H1 (cell line): ENCODE measurements at places on chromosomes 6 and 20. TPM values are rescaled to one million over a fixed set of nuclear protein-coding genes. Genes with fewer than 3 reads are reported as not detected.

The PROKR2 gene
- 7.7 and 9.5 TPM in 2 replicates for polyA plus RNA-seq

The FABP7 gene
- polyA plus RNA-seq, result 3.6 and 10.6 TPM in 2 replicates

The SMOC2 gene
- polyA plus RNA-seq, result 8.5 TPM in 2 replicates

The TMEM74B gene
- polyA plus RNA-seq, result 6.4 and 7.8 TPM in 2 replicates

The BTN3A1 gene
- 4.4 and 4.7 TPM in 2 replicates for polyA plus RNA-seq

The ID1 gene
- polyA plus RNA-seq, result 357 and 566 TPM in 2 replicates

The SAPCD1 gene
- 3.1 and 4.4 TPM in 2 replicates for polyA plus RNA-seq

The SLC44A4 gene
- polyA plus RNA-seq, result 7.0 and 7.1 TPM in 2 replicates

The OR2H1 gene
- polyA plus RNA-seq, result not detected in 2 replicates

The GPR6 gene
- 0.18 and 0.31 TPM in 2 replicates for polyA plus RNA-seq

The EPPIN gene
- polyA plus RNA-seq, result 0.06 TPM in 1 of 2 replicates, not detected in the other

The SLC17A4 gene
- polyA plus RNA-seq, result not detected in 2 replicates

The HAO1 gene
- polyA plus RNA-seq, result not detected in 2 replicates

The SRMS gene
- polyA plus RNA-seq, result 0.39 and 0.66 TPM in 2 replicates

The TRAPPC3L gene
- polyA plus RNA-seq, result not detected in 2 replicates

The KCNK17 gene
- 3.4 and 3.8 TPM in 2 replicates for polyA plus RNA-seq

The ABHD16B gene
- polyA plus RNA-seq, result 0.05 TPM in 1 of 2 replicates, not detected in the other

The BPI gene
- not detected in 2 replicates for polyA plus RNA-seq

The TMEM200A gene
- polyA plus RNA-seq, result 3.8 and 6.2 TPM in 2 replicates

The CST5 gene
- polyA plus RNA-seq, result not detected in 2 replicates

The BAG2 gene
- 2.0 and 4.4 TPM in 2 replicates for polyA plus RNA-seq

The TFAP2A gene
- 0.23 and 0.24 TPM in 2 replicates for polyA plus RNA-seq

The OR5V1 gene
- polyA plus RNA-seq, result not detected in 2 replicates

The RPN2 gene
- 299 and 379 TPM in 2 replicates for polyA plus RNA-seq

The PSORS1C2 gene
- 0.11 and 0.58 TPM in 2 replicates for polyA plus RNA-seq

The DEF6 gene
- polyA plus RNA-seq, result 3.3 and 4.8 TPM in 2 replicates

The GRM1 gene
- polyA plus RNA-seq, result 0.15 and 0.33 TPM in 2 replicates

The CST7 gene
- not detected in 2 replicates for polyA plus RNA-seq

The BPIFB2 gene
- polyA plus RNA-seq, result not detected in 2 replicates

The CCM2L gene
- 15.8 and 23.1 TPM in 2 replicates for polyA plus RNA-seq

The TREML2 gene
- polyA plus RNA-seq, result 0.18 and 0.22 TPM in 2 replicates

The PHACTR3 gene
- 0.03 and 0.05 TPM in 2 replicates for polyA plus RNA-seq

The SYNDIG1 gene
- 7.8 and 9.1 TPM in 2 replicates for polyA plus RNA-seq

The MAP3K5 gene
- polyA plus RNA-seq, result 0.41 and 0.63 TPM in 2 replicates

The RAB44 gene
- polyA plus RNA-seq, result 0.02 and 0.03 TPM in 2 replicates

The TREM2 gene
- polyA plus RNA-seq, result 0.20 and 0.24 TPM in 2 replicates

The METTL24 gene
- polyA plus RNA-seq, result 0.17 and 0.30 TPM in 2 replicates

The MAFB gene
- 0.83 and 1.1 TPM in 2 replicates for polyA plus RNA-seq

The PEX3 gene
- polyA plus RNA-seq, result 5.2 and 8.0 TPM in 2 replicates
